ENCODE measurements at places on chromosomes 1 and 21.

- no peak for DNase-seq
These were observed 139.2 kb upstream of the SYT6 start for GRCh38 chr1:114292835-114293234.

GRCh38 chr1:227885135-227885647 lies 62.5 kb downstream of the WNT9A start:
- DNase-seq, result peak; percentile 57

DNA sequence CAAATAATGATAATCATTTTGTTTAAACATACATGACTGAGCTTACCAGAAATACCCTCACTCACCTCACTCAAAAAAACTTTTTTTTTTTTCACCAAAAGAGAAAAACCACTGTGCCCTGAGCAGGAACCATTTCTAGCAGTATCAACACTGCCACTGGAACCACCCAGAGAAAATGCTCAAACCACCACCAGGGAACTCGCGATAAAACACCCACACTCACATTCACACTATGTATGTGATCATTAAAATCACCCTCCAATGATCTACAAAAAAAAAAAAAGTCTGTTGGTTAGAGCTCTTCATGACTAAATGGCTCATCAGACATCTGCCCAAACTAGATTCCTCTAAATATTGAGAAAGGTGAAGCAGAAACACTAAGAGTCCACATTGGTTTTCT lies 11.5 kb downstream of the TIAM1 start:
- DNase-seq, result no peak

GRCh38 chr1:53548031-53548491 lies 88.9 kb downstream of the DMRTB1 start:
- peak; percentile 55 for DNase-seq

- DNase-seq, result no peak
These were observed 417.7 kb upstream of the USP24 start for GRCh38 chr1:55632906-55633305.

GRCh38 chr1:1536019-1536937 lies 4.1 kb downstream of the TMEM240 start:
- DNase-seq, result no peak

DNA sequence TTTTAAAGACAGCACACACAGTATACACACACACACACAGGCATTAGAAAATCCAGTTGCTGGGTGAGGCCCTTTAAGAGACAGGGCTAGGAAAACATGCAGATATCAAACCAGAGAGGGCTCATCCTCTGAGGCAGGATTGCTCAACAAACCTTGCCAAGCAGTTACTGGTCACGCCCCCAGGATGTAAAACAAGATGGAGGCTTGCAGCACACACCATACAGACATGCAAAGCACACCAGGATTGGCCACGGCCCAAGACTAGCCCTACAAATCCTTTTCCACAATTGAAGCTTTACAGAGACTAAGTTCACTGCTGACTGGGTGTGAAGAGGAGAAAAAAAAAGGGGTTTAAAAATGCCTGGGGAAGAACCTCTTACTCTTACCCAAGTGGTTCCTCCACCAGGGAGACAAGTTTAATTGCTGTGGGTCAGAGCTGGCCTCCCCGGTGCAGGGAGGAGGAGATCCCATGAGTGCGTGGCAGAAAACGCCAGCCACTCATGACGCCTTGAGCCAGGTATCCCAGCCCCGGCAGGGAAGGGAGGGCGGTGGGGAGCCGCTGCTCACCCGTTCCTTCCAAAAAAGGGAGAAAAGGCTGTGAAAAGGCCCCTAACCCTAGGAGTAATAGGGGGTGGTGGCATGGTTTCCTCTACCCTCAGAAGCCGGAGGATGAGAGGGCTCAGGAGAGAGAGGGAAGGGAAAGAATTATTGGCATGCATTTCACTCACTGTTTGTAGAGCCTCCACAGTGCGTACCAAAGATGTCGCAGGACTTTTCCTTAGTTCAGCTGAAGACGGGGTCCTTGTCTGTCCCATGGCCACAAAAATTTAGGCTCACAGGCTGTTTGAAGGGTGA lies 594.6 kb upstream of the ZP4 start:
- DNase-seq, result no peak

DNA sequence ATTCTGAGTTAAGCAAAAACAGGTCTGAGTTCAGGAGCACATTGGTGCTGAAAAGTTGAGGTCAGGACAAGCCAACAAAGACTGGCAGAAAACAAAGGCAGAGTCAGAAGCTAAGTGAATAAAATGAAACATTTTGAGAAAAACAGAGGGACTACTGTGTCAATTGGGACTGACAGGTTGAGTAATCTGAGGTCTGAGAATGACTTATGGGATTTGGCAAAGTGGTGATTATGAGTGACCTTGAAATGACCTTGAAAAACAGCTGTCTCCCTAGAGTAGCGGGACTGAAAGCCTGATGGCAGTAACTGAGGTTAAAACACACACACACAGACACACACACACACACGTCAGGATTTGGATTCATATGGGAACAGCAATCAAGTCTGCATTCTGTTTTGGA lies 8.8 kb upstream of the COG2 start:
- DNase-seq, result no peak

DNA sequence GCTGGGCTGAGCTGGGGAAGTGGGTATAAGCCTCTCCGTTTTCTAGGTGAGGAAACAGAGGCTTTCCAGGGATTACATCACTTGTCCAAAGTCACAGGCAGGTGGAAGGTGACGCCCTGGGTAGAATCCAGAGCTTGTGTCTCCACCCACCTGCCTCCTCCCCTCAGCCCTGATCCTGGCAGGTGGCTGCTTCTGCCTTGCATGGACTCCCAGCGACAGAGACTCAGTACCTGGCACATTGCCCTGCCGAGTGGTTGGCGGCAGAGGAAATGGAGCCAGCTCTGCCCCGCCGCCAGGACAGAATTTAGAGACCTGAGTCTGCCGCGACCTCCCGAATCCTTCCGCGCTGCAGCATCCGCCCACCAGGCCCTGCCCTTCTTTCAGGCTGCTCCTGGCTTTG lies 2.1 kb downstream of the PLA2G2E start:
- DNase-seq, result no peak

- no peak for DNase-seq
These were observed 46.1 kb downstream of the MEGF6 start for GRCh38 chr1:3564921-3565831.

DNA sequence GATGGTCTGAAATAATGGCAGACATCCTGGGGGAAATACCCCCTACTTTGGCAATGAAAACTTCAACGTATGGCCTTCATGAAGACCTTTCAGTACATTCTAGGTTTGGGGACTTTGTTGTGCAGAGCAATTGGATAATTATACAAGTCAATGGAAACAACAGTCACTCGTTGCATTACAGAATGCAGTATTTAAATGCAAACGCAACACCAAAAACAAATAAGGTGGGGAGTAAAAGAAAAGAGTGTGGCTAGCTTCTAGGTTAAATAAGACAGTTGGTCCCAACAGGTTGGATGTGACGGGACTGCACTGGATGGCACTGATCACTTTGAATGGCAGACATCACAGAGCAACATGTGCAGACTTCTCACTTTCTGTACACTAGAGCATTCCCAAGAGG lies 358.3 kb upstream of the GREM2 start:
- no peak for DNase-seq
